ENCODE measurements at places on chromosomes 13 and 19. TPM values are rescaled to one million over a fixed set of nuclear protein-coding genes. Genes with fewer than 3 reads are reported as not detected.

GRCh38 chr19:50325310-50326100 is 3.7 kb downstream of the KCNC3 start:
- H3K4me1 ChIP-seq, result peaks cover 42% of the 10 kb centered on the region
- peak; percentile 96 for DNase-seq
- no peak overlapping the region for H3K27ac ChIP-seq
- H3K4me3 ChIP-seq, result peak overlapping the region; percentile 79
- H3K27me3 ChIP-seq, result peaks cover 20% of the 10 kb centered on the region

GRCh38 chr13:76516013-76516412 is 370.2 kb downstream of the KCTD12 start:
- no peak overlapping the region for H3K27ac ChIP-seq
- H3K36me3 ChIP-seq, result no peaks in the 10 kb centered on the region
- no peak for DNase-seq
- no peaks in the 10 kb centered on the region for H3K27me3 ChIP-seq

- H3K27me3 ChIP-seq, result no peaks in the 10 kb centered on the region
- no peak for DNase-seq
- H3K4me3 ChIP-seq, result no peak overlapping the region
These were observed 12.6 kb downstream of the ABCA7 start for GRCh38 chr19:1052349-1052975.

DNA sequence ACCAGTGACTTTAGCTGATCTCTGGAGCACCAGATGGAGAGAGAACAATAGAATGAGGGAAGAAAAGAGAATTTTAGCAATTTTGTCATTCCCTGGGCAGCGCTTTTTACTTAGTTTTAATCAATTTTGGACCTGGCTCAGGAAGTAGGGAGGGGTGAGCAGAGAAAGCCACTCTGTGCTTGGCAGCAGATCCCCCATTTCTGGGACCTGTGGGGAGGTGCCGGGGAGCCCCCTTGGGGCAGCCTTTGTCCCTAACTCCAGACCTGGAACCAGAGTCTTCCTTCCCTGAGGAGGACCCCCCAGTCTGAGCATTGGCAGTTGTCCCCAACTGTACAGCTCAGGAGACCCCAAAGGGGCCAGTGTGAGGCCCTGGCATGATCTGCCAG is 10.5 kb downstream of the LYL1 start:
- H3K36me3 ChIP-seq, result no peaks in the 10 kb centered on the region
- peaks cover 18% of the 10 kb centered on the region for H3K27me3 ChIP-seq
- peaks cover 17% of the 10 kb centered on the region for H3K4me1 ChIP-seq

DNA sequence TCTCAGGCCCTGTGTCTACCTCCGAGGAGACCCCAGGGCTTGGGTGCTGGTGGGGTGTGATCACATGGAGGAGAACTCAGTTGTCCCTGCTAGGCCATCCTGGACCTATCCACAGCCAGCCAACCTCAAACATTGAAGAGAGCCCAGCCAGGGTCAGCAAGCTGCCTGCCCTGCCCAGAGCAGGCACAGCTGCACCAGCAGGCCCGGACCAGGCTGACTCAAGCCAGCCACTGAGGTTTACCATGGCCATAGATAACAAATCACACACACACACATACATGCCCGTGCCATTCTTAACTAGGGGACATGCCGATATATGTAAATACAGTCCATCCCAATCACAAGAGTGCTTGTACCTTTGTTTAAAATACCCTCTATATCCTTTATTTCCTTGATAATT is 8.1 kb downstream of the ARHGEF7 start:
- peaks cover 47% of the 10 kb centered on the region for H3K27me3 ChIP-seq
- DNase-seq, result no peak
- no peak overlapping the region for H3K27ac ChIP-seq
- no peaks in the 10 kb centered on the region for H3K4me1 ChIP-seq
- H3K4me3 ChIP-seq, result no peak overlapping the region

DNA sequence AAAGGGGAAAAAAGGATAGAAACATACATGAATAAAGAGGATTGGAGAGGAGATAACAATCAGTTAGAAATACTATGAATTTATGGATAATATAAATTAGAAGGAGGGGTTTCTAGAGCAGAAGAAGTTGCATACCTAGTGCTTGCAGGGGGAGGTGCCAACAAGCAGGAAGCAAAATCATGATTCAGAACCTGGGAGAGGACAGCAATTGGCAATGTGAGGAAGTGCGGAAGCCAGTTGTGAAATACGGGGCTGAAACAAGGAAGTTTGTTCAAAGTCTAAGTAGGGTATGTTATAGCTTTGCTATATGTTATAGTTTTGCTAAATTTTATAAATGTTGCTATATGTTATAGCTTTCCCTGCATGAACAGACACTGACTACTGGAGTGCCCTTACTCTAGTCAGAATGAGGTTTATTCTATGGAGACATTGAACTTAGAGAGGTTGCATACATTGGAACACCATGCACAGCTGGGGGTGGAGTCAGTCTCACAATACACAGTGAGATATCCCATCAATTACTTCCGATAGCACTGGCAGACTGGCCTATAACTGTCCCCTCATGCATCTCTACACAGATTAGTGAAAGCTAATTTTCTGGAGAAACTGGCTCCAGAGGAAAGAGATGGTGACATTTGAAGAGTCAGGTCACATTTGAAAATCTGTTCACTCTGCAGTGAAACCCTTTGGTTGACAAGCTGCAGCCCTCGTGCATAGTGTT is 92.1 kb downstream of the GPC6 start:
- H3K4me1 ChIP-seq, result no peaks in the 10 kb centered on the region
- DNase-seq, result no peak
- H3K27ac ChIP-seq, result no peak overlapping the region
- no peaks in the 10 kb centered on the region for H3K27me3 ChIP-seq
- no peak overlapping the region for H3K4me3 ChIP-seq

GRCh38 chr19:13985771-13986347 is 20.3 kb downstream of the RFX1 start:
- peak overlapping the region; percentile 80 for H3K4me3 ChIP-seq
- H3K4me1 ChIP-seq, result peaks cover 43% of the 10 kb centered on the region
- peak overlapping the region; percentile 95 for H3K27ac ChIP-seq

GRCh38 chr13:110280985-110281688 is 25.8 kb downstream of the COL4A1 start:
- peaks cover 3% of the 10 kb centered on the region for H3K27me3 ChIP-seq
- no peaks in the 10 kb centered on the region for H3K4me1 ChIP-seq
- no peak overlapping the region for H3K4me3 ChIP-seq
- no peak for DNase-seq

- H3K4me3 ChIP-seq, result no peak overlapping the region
- peaks cover 2% of the 10 kb centered on the region for H3K4me1 ChIP-seq
- no peaks in the 10 kb centered on the region for H3K36me3 ChIP-seq
- peaks cover 56% of the 10 kb centered on the region for H3K27me3 ChIP-seq
- no peak overlapping the region for H3K27ac ChIP-seq
These were observed 24.2 kb upstream of the C1QTNF9B start for GRCh38 chr13:23921451-23921888.

DNA sequence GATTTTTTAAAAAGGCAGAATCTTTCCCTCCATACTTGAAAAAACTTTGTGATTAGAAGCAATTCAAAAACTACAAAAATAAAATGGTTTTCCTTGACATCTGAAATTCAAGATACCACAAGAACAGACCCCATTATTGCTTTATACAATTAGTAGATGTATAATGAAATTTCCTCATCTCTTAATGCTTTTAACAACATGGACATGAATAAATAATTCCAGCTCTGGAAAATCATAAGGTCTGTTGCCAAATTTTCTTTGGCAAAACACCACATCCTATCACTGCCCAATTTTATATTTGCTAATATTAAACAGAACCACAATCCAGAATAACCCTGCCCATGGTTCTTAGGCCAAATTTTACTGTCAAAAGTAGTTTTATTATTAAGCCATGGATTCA is 1543.6 kb upstream of the MIR17HG start:
- no peak for DNase-seq
- no peak overlapping the region for H3K4me3 ChIP-seq
- no peaks in the 10 kb centered on the region for H3K4me1 ChIP-seq
- no peaks in the 10 kb centered on the region for H3K27me3 ChIP-seq
- H3K36me3 ChIP-seq, result no peaks in the 10 kb centered on the region
- H3K27ac ChIP-seq, result no peak overlapping the region

DNA sequence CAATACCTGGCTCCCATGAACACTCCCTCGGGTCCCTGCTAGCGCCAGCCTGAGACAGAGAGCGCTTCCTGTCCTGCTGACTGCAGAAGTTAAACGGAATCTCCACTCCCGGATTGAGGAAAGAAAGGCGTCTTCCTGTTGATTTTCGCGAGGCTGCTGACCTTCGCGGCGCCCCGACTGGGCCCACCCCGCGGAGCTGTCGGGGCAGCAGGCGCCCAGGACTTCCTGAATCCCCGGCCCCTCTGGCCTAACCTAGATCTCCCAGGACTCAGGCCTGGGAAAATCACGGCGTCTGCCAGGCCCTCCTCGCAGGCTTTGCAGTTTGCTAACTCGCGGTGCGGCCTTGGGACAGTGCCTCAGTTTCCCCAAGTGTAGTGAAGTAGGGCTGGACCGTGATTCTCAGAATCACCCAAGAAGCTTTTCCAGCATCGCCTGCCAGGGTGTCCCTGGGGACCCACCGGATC is 108.8 kb downstream of the KCTD15 start:
- peaks cover 36% of the 10 kb centered on the region for H3K27me3 ChIP-seq
- no peaks in the 10 kb centered on the region for H3K36me3 ChIP-seq
- no peak for DNase-seq

DNA sequence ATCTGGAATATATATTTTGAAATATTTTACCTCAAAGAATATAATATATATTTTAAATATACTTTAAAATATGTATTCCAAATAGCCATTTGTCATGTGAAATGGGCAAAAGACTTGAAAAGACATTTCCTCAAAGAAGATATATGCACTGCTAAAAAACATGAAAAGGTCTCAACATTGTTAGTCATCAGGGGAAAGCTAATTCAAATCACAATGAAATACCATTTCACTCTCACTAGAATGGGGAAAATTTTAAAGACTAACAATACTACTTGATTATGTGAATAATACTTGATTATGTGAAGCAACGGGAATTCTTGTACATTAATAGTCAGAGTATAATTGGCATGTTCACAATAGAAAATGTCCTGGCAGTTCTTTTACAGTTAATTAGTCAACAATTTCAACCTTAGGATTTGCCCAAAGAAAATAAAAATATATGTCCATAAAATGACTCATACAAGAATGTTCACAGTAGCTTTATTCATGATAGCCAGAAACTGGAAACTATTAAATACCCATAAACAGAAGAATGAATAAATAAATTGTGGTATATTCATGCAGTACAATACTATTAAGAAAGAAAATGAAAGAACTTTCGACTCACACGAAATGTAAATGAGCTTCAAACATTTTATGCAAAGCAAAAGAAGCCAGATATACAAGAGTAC is 6.8 kb upstream of the KBTBD6 start:
- H3K36me3 ChIP-seq, result no peaks in the 10 kb centered on the region
- no peak for DNase-seq
- no peak overlapping the region for H3K4me3 ChIP-seq
- no peak overlapping the region for H3K27ac ChIP-seq
- H3K4me1 ChIP-seq, result peaks cover 10% of the 10 kb centered on the region

- H3K4me1 ChIP-seq, result no peaks in the 10 kb centered on the region
- DNase-seq, result no peak
- H3K27me3 ChIP-seq, result no peaks in the 10 kb centered on the region
- H3K36me3 ChIP-seq, result peaks cover 2% of the 10 kb centered on the region
- H3K27ac ChIP-seq, result no peak overlapping the region
These were observed 113.8 kb downstream of the KATNAL1 start for GRCh38 chr13:30193279-30194234.

Gene BICRA
- total RNA-seq, result 11.9 TPM

Gene NPAS1
- 0.21 TPM for total RNA-seq

Gene NALCN
- total RNA-seq, result not detected

Gene AMER2
- total RNA-seq, result not detected
